HFFc6 (cell line): ENCODE measurements at places on chromosomes 3 and 15. TPM values are rescaled to one million over a fixed set of nuclear protein-coding genes. Genes with fewer than 3 reads are reported as not detected.

GRCh38 chr3:170355738-170356595 is 1.5 kb upstream of the SKIL start:
- DNase-seq, result peak; percentile 38

DNA sequence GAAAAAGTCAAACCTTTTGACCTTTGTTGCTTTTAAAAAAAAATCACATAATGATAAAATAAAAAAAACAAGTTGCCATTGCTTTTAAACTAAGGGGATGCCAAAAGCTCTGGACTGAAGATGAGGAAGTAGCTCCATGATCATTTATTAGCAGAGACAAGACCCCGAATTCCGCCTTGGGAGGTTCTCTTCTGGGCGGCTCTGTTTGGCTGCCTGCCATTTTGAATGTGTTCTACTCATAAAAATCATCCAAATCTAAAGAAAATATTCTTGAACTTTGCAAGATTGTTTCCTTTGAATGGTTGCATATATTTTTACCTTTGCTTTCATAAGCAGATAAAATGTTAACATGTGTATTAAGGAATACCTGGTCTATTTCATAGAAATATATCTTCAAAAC is 63.8 kb downstream of the NCEH1 start:
- no peak for DNase-seq

GRCh38 chr15:48940508-48940907 is 23.2 kb downstream of the SHC4 start:
- DNase-seq, result peak; percentile 98

GRCh38 chr15:38696790-38697495 is 132.3 kb upstream of the RASGRP1 start:
- DNase-seq, result no peak

SHQ1 gene
- total RNA-seq, result 17.9 to 21.2 TPM (median 19.7 TPM) in 3 replicates

GAP43 gene
- total RNA-seq, result 0.12 TPM in 1 of 3 replicates, not detected in the others
